Renal cortical epithelial cell (primary cell): ENCODE measurements at places on chromosomes 1 and 21. TPM values are rescaled to one million over a fixed set of nuclear protein-coding genes. Genes with fewer than 3 reads are reported as not detected.

GRCh38 chr1:19617376-19617775, 26.7 kb upstream of the NBL1 start:
- DNase-seq, result no peak

- no peak for DNase-seq
Measured at GRCh38 chr1:236581528-236581927, 22.8 kb downstream of the HEATR1 start.

DNA sequence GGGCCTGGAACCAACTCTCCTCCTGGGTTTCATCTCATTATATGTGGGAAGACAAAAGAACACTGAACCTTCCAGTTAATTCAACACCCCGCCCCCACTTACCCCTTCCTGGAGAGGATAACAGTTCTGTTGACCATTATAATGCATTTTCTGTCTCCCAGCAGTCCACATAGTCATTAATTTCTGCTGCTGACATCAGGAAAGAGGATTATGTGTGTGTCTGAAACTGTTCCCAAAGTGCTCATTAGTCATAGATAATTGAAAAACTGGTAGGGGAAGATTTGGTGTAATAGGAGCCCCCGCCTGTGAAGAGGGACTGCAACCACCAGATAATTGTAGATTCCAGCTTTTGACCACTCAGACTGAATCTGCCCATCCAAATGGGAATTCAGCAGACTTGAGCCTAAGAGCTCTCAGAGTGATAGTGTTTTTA, 208.7 kb downstream of the FGGY start:
- no peak for DNase-seq

DNA sequence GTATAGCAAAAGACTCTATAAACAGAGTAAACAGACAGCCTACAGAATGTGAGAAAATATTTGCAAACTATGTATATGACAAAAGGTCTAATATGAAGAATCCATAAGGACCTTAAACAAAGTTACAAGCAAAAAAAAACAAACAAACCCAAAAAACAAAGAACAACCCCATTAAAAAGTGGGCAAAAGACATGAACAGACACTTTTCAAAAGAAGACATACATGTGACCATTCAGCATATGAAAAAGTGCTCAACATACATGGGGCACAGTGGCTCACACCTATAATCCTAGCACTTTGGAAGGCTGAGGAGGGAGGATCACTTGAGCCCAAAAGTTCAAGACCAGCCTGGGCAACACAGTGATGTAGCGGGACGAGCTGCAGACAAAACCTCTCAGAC, 17.9 kb upstream of the OR2B11 start:
- DNase-seq, result no peak

DNA sequence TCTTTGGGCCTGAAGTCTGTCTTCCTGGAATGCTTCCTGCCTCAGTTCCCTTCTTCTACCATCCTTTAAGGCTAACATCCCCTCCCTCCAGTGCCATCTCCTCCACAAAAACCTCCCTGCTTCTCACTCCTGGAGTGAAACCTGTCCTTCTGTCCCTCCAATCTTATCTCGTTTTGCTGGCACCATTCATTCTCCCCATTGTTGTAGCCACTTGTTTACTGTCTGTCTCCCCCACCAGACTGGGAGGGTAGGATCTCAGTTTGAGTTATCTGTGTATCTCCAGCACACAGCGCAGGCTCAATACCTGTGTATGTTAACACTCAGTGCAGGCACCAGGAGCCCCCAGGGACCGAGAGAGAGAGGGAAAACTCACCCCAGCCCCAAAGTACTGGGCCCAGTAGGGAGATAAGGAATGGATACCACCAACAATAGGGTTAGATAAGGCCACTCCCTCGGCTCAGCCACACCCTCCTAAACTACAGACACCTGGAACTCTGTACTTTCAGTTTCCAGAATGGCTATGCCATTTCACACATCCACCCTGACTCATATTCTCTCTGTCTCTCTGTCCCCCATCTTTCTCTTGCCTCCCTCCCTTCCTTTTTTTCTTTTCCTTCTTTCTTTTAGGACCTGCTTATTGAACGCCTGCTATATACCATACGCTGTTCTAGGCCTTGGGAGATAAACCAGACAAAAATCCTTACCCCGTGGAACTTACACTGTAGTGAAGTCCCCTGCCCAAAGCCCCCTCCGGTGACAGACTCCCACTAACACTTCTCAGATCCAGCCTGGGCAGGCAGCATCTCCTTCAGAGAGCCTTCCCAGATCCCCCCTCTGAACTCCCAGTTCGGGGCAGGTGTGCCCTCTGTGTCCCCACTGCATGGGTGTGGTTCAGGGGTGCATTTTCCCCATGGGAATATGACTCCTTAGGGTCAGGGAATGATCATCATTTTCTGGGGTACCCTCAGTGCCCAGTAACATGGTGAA, 3.3 kb upstream of the SSBP3 start:
- DNase-seq, result no peak

DNA sequence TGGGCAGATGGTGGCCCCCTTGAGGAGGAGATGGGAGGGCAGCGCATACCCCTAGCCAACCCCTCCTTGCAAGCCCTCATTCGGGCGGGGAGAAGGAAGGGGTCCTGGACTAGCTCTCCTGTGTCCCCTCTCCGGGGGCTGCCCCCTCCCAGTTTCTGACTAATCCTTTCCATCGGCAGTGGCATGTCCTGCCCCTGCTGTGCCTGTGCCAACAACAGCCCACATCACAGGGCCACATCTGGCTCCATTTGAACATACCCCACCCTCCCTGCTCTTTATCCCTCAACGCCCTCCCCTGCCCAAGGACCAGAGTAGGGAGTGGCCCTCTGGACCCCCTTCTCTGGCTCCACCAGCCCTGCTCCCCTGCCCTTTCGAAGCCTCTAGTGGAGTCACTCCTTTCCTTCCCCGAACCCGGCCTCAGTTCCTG, 11.0 kb upstream of the LMNA start:
- DNase-seq, result no peak

- no peak for DNase-seq
Measured at GRCh38 chr1:219900201-219900600, 28.2 kb downstream of the SLC30A10 start.

DNA sequence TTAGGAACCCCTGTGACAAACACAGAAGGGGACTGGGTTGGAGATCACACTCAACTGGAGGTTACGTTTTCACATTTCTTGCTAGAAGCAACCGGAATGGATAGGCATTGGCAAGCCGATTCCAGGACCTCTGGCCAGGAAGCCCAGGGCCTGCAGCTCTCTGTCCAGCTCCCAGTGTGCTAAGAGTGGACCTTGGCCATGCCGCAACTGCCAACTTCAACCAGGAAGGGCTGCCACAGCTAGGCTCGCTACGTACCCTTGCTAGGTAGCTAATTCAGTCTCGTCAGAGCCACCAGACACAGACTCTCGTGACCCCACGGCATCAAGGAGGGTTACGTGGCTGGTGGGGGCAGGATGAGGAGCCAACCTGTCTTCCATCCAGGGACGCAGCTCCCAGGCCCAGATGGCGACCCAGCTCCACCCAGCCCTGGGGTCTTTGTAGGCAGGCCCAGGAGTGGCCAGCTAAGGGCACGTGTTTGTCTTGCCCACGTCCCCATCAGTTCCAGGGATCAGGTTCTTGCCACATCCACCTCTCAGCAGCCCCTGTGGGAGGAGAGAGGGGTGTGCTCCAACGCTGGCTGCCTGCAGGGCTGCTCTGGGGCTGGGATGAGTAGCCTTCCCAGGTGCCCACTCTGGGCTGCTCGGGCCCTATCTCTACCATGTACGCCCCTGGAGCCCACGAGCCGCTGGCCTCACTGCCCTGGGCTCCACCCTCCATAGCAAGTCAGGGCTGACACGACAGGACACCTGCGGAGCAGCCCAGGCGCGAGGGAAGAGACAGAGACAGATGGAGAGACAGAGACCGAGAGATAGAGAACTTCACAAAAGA, 39.2 kb downstream of the UBE2G2 start:
- no peak for DNase-seq

GRCh38 chr1:174039027-174039426, 16.9 kb upstream of the RC3H1 start:
- no peak for DNase-seq

GRCh38 chr1:111888740-111889376, 100.6 kb downstream of the KCND3 start:
- no peak for DNase-seq

DNA sequence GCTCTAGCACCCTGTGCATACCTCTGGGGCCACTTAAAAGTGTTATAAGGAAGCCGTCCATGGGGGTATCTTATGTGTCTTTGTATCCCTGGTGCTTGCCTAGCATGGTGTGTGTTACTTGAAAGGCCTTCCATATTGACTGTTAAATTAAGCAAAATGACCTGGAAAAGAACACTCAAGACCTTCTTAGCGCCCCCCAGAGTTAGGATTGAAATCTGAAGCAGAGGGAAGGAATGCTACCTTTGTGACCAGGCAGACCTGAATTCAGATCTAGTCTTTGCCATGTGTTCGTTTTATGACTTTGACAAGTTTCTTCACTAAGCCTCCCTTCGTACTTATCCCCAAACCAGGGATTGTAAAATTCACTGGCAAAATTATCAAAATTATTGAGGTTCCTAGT, 59.9 kb downstream of the SLC22A15 start:
- DNase-seq, result no peak

DNA sequence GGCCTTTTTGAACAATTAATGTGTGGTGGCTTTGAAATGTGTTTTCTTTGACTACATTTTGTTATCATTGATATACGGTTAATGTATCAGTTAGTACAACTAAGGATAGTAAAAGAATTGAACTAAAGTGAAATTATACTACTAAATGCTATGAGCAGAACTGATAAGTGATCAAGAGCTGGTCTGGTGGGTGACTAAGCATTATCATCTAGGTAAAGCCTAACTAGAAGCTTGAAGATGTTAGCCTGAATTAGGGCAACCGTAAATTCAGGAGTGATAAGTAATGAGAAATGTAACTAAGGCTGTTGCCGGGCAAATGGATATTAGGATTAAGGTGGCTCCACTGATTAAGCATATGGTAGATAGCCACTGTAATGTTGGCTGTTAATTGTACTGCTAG, 16.0 kb upstream of the GCLM start:
- no peak for DNase-seq

- DNase-seq, result no peak
Measured at GRCh38 chr1:93631626-93632365, 49.8 kb downstream of the BCAR3 start.

DNA sequence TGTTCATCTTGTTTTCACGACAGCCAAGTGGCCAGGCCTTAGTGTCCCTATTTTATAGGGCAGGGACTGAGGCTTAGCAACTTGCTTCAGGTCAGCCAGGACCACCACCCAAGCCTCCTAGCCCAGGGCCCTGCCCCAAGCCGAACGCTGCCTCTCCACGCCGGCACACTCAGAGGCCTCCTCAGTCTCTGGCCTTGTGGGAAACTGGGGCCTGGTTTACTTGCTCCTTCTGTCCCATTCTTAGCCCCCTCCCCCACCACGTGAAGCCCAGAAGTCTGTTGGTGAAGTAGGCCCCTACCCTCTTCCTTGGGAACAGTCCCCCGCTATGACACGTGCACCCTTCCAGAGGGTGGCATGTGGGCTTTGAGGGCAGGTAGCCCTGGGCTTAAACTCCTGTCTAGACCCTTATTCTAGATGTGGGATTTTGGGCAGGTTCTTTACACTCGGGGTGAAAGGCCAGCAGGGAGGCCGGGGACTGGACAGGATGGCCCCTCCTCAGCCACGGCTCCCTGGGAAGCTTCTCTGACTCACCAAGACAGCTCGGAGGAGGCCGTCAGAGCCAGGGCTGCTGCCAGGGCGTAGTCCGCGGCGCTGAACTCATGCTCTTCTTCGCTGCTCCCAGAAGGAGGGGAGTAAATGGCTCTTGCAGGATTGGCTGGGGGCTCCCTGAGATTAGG, 4.3 kb downstream of the MYOM3 start:
- peak; percentile 66 for DNase-seq

GRCh38 chr1:209617755-209618154, 34.2 kb downstream of the CAMK1G start:
- DNase-seq, result no peak

GRCh38 chr1:198151688-198152087, 5.1 kb upstream of the NEK7 start:
- DNase-seq, result peak; percentile 76

DNA sequence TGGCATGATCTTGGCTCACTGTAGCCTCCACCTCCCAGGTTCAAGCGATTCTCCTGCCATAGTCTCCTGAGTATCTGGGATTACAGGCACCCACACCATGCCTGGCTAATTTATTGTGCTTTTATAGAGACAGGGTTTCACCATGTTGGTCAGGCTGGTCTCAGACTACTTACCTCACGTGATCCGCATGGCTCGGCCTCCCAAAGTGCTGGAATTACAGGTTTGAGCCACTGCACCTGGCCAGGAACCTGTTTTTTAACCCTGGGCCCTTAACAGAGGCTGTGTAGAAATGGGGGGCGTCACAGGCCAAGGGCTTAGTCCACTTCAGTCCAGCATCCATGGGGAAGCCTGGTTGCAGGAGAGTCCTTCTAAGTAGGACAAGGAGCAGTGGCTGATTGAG, 9.3 kb downstream of the FBLIM1 start:
- no peak for DNase-seq

GRCh38 chr1:112308716-112309115, 87.3 kb upstream of the CTTNBP2NL start:
- DNase-seq, result no peak

- DNase-seq, result no peak
Measured at GRCh38 chr1:174480324-174480723, 32.6 kb downstream of the GPR52 start.

DNA sequence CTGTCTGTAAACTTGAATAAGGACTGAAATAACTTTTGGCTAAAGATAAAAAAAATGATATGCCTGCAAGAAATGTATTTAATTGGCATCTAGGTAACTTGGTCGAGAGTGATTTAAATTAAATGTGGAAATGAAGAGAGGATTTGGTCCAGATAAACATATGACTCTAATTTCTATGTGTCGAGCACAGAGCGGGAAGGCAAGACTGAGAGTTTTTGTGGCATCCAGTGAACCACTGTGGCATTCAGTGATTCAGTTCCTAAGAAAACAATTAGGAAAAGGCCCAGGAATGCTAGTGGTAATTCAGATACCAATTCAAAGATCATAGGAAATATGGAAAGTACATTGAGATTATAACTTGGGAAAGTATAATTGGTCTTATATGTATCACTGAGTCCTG, 39.6 kb downstream of the PDE4B start:
- peak; percentile 17 for DNase-seq

GRCh38 chr1:74824497-74825107, 91.7 kb downstream of the TYW3 start:
- no peak for DNase-seq

GRCh38 chr1:231134624-231135023, 27.2 kb upstream of the TRIM67 start:
- DNase-seq, result peak; percentile 93

Gene SYT14
- 10.8 and 14.2 TPM in 2 replicates for total RNA-seq

Gene KHDC4
- 16.8 and 39.1 TPM in 2 replicates for total RNA-seq

Gene MPL
- total RNA-seq, result not detected in 2 replicates

Gene GCSAML
- not detected in 2 replicates for total RNA-seq

Gene SH2D5
- total RNA-seq, result 9.0 and 20.7 TPM in 2 replicates

Gene SPRR1B
- total RNA-seq, result not detected in 2 replicates

Gene SLC22A15
- 3.5 and 15.7 TPM in 2 replicates for total RNA-seq

Gene RAB42
- total RNA-seq, result 49.0 and 241 TPM in 2 replicates

Gene OR2T6
- not detected in 2 replicates for total RNA-seq

Gene MTX1
- 36.8 and 72.8 TPM in 2 replicates for total RNA-seq

Gene APOBEC4
- not detected in 2 replicates for total RNA-seq

Gene KRTAP21-2
- total RNA-seq, result not detected in 2 replicates
